Daoy (cell line): ENCODE measurements at places on chromosomes 3 and 15. TPM values are rescaled to one million over a fixed set of nuclear protein-coding genes. Genes with fewer than 3 reads are reported as not detected.

The P3H2 gene
- total RNA-seq: 28.2 and 49.8 TPM in 2 replicates

The ERC2 gene
- total RNA-seq: 1.7 and 11.3 TPM in 2 replicates

The ZBTB20 gene
- 2.5 and 5.5 TPM in 2 replicates for total RNA-seq

The FANCD2OS gene
- not detected in 2 replicates for total RNA-seq

The IFT122 gene
- 11.1 and 11.2 TPM in 2 replicates for total RNA-seq

The TERC gene
- total RNA-seq: 101 and 159 TPM in 2 replicates

The CYP1A2 gene
- not detected in 2 replicates for total RNA-seq

The TMCO5A gene
- total RNA-seq: not detected in 2 replicates

The ASB14 gene
- not detected in 2 replicates for total RNA-seq

The SENP8 gene
- 0.24 and 1.7 TPM in 2 replicates for total RNA-seq

The CACNA2D3 gene
- 1.3 and 2.0 TPM in 2 replicates for total RNA-seq

The FOXL2NB gene
- 4.1 and 7.2 TPM in 2 replicates for total RNA-seq

The C3orf80 gene
- total RNA-seq: 0.06 and 1.0 TPM in 2 replicates

The TMEM45A gene
- total RNA-seq: 24.5 and 26.9 TPM in 2 replicates

The EXD1 gene
- not detected in 2 replicates for total RNA-seq

The CCR8 gene
- total RNA-seq: not detected in 2 replicates

The ATG7 gene
- total RNA-seq: 47.9 and 51.6 TPM in 2 replicates

The HDC gene
- total RNA-seq: not detected in 2 replicates

The FBXW12 gene
- total RNA-seq: not detected in 2 replicates

The DZIP1L gene
- total RNA-seq: 8.2 and 9.7 TPM in 2 replicates

The SCG5 gene
- 1.8 and 3.0 TPM in 2 replicates for total RNA-seq

The DNAJA4 gene
- total RNA-seq: 1.6 TPM in 1 of 2 replicates, not detected in the other

The ALDH1L1 gene
- total RNA-seq: 0.11 TPM in 1 of 2 replicates, not detected in the other

The SLCO2A1 gene
- total RNA-seq: 1.4 and 4.8 TPM in 2 replicates

The SEC22A gene
- total RNA-seq: 44.9 and 45.1 TPM in 2 replicates

The SPINT1 gene
- total RNA-seq: 2.6 and 3.8 TPM in 2 replicates

The C3orf85 gene
- not detected in 2 replicates for total RNA-seq

The GOLGA6L4 gene
- total RNA-seq: under 0.01 and 0.09 TPM in 2 replicates

The ARID3B gene
- 9.3 and 10.6 TPM in 2 replicates for total RNA-seq

The TJP1 gene
- 25.2 and 29.4 TPM in 2 replicates for total RNA-seq

The CRABP1 gene
- total RNA-seq: 0.23 and 2.2 TPM in 2 replicates

The CSPG4 gene
- 21.2 and 24.7 TPM in 2 replicates for total RNA-seq

The PLSCR2 gene
- not detected in 2 replicates for total RNA-seq

The EPHB1 gene
- 2.5 and 4.2 TPM in 2 replicates for total RNA-seq

The ADAMTS7 gene
- total RNA-seq: 1.1 and 1.8 TPM in 2 replicates

The TRH gene
- total RNA-seq: not detected in 2 replicates

The RETNLB gene
- total RNA-seq: not detected in 2 replicates

The MYZAP gene
- total RNA-seq: 1.2 and 1.4 TPM in 2 replicates
